Muscle of back (tissue), 13 donors: ENCODE measurements at places on chromosomes 12 and 14.

DNA sequence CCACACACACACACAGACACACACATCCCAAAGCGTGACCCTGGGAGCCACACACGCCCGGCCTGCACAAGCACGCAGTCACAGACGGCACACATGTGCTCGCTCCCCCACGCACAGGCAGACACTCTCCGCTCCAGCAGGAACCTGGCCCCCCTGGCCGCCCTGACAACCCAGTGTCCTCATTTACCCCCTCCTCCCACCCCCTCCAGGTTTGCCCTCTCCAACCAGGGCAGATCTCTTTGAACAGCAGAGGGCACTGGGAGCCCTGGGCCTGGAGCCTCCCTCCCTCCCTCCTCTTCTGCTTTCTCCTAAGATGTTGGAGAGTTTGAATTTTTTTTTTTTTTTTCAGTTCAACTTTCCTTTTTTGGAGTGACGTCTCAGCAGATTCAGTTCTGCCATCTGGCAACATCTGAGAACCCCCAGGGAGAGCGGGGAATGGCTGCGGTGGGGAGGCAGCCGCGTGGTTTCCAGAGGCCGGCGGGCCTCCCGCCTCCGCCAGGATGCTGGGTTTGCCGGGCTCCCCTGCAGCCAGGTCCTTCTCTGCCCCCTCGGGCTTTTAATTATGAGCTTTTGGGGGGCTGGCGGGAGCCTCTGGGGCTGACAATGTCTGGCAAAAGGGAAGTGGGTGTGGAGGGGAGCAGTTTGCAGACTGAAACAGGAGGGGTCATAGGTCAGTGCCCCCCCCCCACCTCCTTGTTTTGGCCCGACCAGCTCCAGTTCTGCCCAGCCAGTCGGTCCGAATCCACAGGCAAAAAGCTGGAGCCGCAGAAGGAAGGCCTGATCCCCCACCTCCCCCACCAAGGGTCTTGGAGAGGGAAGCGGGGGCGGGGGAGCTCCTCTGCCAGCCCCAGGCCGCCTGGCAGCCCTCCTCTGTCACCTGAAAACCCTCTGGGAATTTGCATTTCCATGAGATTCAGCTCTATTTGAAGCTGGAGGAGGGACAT is 1.3 kb upstream of the NCOR2 start:
- peak; percentile 88 for DNase-seq

DNA sequence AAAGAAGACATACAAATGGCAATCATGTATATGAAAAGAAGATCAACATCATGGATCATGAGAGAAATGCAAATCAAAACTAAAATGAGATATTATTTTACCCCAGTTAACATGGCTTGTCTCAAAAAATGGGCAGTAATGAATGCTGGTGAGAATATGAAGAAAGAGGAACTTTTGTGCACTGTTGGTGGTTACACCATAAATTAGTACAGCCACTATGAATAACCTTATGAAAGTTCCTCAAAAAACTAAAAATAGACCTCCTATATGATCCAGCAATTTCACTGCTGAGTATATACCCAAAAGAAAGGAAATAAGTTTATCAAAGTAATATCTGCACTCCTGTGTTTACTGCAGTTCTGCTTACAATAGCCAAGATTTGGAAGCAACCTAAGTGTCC is 151.7 kb downstream of the PDZRN4 start:
- no peak for DNase-seq

DNA sequence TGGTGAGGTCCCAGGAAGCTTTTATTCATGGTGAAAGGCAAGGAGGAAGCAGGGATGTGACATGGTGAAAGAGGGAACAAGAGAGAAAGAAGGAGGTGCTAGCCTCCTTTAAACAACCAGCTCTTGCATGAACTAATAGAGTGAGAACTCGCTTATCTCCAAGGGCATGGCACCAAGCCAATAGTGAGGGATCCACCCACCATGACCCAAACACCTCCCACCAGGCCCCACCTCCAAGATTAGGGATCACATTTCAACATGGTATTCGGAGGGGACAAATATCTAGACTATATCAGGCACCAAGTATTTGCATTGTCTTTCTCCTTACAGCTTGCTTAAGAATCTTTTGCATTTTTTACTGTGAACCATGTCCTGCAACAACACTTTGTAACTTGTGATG is 91.9 kb upstream of the DHRS4 start:
- DNase-seq: peak; percentile 3

- DNase-seq: no peak
Measured at GRCh38 chr12:85130646-85131045, 94.5 kb downstream of the LRRIQ1 start.

GRCh38 chr12:9999016-9999415 is at the start of gene CLEC1B:
CLEC1B (minus strand) TSS chr12:9999121; CDS start chr12:9999100, 21 bp downstream.
- DNase-seq: no peak

- no peak for DNase-seq
Measured at GRCh38 chr14:30725763-30726162, 103.6 kb downstream of the SCFD1 start.

DNA sequence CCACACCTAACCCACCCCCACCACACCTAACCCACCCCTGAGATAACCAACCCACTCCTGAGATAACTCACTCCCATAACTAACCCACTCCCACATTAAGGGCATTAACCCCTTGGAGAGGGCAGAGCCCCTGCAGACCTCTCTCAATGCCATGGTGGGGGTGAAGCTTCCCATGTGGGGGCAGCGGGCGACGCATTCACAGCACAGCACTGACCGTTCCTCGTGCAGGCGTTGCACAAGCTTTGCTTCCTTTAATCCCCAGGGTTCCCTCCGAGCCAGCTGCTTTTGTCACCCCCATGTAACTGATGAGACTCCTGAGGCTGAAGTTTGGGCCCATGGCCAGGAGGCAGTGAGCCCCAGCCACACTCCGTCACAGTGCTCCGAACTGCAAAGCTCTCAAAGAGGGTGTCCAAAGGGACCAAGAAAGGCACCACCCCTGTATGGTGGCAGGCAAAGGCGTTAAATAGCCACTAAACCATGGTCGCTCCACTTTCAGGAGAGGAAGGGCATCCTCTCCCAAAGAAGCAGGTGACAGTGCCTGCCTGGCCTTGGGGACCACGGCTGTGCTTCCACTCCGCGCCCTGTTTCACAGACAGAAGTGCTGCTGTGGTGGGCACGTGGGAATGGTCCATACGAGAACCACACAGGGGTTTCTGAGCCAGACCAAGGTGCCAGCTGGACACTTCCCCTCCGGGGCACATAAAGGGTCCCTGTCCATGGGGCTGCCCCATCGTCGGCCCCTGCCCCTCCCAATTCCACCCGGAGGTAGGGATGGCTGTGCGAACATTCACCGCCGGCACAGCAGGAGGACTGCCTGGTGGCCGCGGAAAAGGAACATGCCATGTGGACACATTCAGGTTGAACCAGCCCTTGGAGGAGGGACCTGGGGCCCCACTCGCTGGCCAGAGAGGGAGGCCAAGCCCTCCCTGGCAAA is 28.3 kb downstream of the GALNT9 start:
- no peak for DNase-seq

DNA sequence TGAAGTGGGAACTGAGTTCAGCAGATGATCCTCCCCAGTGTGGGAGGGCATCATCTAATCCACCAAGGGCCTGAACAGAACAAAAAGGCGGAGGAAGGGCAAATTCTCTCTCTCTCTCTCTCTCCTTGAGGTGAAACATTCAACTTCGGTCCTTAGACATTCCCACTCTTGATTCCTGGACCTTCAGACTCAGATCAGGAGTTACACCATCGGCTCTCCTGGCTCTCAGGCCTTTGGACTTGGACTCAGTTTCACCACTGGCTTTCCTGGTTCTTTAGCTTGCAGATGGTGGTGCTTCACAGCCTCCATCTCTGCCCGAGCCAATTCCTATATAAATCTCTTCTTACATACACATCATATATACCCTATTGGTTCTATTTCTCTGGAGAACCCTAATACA is 73.2 kb downstream of the SPPL3 start:
- no peak for DNase-seq

DNA sequence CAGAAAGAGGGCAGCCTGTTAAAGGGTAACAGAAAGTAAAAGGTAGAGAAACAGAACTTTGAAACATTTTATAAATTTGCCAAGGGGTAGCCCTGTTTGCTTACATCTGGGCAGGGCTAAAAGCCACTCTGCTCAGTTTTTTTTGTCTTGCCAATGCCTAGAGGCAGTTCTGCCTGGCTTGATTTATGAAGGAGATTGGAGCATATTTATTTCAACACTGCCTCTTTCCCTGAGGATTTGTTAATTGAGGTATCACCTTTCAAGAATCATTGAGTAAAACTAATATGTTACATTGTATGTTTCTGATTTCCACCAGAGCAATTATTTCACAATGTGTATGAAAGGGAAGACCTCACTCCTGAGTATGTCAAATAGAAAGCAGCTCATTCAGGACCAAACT is 160.8 kb downstream of the GXYLT1 start:
- DNase-seq: no peak

- no peak for DNase-seq
Measured at GRCh38 chr14:98433436-98433835, 838.6 kb downstream of the BCL11B start.

- DNase-seq: peak; percentile 98
Measured at GRCh38 chr14:45253070-45253753, at the start of gene MIS18BP1. MIS18BP1 (minus strand) TSS chr14:45253202; CDS start chr14:45247286, 5,916 bp downstream.

GRCh38 chr12:9132008-9132535 is 16.4 kb upstream of the A2M start:
- no peak for DNase-seq

DNA sequence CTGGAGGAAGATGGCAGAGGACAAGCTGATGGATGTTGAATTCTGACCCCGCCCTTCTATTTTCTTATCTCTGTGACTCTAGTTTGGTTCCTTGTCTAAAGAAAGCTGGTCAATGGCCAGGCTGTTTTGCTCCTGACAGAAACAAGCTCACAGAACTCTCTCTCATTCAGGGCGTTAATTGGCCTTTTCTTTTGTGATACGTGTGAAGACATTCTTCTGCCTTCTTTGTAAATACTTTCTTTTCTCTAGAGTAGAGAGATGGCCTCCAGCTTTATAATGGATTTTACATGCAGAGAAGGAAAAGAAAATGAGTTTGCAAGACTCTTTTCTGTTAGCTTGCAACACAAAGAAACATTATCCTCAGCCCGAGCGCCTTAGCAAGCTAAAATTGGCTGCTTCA is 492.2 kb upstream of the CCDC196 start:
- no peak for DNase-seq

DNA sequence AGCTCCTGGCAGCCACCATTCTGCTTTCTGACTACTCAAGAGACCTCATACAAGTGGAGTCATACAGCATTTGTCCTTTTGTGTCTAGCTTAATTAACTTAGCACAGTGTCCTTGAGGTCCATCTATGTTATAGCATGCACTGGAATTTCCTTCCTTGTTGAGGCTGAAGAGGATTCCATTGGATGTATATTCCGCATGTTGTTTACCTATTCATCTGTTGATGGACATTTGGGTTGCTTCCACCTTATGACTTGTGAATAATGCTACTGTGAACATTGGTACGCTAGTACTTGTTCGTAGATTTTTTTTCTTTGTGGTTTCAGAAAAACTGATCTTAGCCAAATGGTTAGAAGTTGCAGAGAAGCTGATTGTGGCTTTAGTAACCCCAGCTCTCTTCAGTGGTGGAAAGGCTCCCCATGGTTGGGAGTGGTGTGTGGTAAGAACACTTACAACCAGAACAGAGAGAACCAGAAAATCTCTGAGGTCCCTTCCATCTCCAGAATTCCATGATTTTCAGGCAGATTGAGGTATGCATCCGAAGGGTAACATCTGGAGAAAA is 118.4 kb downstream of the SAMD4A start:
- DNase-seq: no peak

DNA sequence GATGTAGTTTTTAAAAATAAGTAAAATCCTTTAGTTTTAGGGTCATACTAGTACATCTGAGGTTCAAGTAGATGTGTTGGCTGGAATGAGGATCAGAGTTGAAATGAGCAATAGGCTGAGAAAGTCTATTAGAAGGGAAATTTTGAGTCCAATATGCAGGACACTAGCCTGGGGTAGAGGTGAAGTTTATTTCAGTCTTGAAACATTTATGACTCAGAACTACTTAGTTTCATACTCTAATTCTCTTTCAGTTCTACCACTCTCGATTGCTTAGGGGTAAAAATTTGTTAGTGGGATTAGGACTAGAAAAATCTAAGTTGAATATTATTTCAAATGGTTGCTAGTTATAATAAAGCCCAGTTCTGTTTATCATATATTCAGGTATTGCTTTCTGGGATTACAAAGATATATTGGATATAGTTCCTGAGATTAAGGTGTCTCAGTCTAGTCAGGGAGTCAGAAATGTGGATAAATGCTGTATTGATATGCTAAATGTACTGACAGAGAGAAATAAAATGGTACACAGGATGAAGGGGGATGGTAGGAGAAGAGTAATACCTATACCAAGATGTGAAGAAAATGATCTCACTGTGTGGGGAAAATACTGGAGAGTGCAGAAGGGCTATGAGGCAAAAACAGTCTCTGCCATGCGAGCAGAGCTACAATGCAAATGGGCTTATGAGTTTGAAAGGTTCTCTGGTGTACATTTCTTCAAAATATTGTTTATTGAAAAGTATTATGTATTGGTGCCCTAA is 395.8 kb upstream of the FBXO33 start:
- DNase-seq: no peak

DNA sequence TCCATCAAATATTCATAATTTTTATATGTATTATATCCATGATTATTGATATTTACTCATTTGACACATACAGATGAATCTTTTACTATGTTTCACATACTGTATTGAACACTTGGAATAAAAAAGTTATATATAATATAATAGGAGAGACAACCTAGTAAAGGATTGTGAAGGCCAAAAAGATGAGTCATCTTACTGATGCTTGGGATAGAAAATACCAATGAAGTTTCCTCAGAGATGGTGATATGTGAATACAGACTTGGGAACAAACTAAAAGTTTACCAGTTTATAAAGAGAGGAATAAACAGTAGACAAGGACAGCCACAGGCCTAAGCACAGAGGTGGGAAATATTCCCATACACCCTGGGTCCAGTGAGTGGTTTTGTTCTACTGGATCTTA is 743.9 kb upstream of the FLRT2 start:
- DNase-seq: no peak

DNA sequence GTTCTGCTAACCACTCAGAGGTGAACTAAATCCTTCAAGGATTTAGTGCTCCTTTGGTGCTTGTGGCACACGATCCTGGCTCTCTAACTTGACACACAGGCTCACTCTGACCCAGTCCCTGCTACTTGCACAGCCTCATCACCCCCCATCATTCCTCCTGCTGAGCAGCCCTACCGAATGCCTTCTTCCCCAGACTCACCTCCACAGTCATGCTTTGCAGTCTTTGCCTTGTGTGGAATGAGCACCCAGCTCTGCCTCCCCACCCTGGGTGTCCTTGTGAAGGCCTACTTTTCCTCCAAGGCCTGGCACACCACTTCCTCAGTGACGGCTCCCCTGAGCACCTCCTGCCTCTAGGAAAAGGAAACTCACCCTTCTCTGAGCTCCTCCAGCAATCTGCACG is 7.9 kb upstream of the TINF2 start:
- DNase-seq: no peak

- no peak for DNase-seq
Measured at GRCh38 chr12:26092346-26093105, 32.3 kb downstream of the BHLHE41 start.

- no peak for DNase-seq
Measured at GRCh38 chr14:74407801-74408154, 18.2 kb downstream of the SYNDIG1L start.
